Muscle of back (tissue), 13 donors: ENCODE measurements at places on chromosomes 2 and 18. TPM values are rescaled to one million over a fixed set of nuclear protein-coding genes. Genes with fewer than 3 reads are reported as not detected.

The INHBB gene
- 1.1 TPM for polyA plus RNA-seq

The CTAGE1 gene
- polyA plus RNA-seq, result not detected

The IL1R2 gene
- polyA plus RNA-seq, result not detected

The TBR1 gene
- 0.14 TPM for polyA plus RNA-seq

The LYPD1 gene
- polyA plus RNA-seq, result 10.7 TPM

The GPR39 gene
- polyA plus RNA-seq, result not detected

The ASXL3 gene
- polyA plus RNA-seq, result 4.1 TPM

GRCh38 chr2:54514822-54515569, 58.9 kb downstream of the SPTBN1 start:
- no peak for DNase-seq

GRCh38 chr2:118858485-118859156, 11.2 kb upstream of the EN1 start:
- no peak for DNase-seq

DNA sequence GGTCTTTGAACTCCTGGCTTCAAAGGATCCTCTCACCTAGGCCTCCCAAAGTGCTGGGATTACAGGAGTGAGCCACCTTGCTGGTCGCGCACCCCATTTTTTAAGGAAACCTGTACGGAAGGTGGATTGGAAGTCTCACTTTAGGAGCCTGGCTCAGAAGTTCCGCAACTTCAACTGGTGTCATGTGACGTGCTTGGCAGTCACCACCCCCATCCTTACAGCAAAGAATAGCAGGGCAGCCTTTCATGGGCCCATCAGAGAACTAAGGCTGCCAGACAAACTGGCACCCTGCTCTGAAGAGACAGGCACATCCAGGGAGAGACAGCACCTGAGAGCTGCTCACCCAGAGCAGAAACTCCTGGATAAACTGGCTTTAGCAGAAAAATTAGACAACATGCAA, 3.3 kb upstream of the SLC66A2 start:
- DNase-seq, result no peak

DNA sequence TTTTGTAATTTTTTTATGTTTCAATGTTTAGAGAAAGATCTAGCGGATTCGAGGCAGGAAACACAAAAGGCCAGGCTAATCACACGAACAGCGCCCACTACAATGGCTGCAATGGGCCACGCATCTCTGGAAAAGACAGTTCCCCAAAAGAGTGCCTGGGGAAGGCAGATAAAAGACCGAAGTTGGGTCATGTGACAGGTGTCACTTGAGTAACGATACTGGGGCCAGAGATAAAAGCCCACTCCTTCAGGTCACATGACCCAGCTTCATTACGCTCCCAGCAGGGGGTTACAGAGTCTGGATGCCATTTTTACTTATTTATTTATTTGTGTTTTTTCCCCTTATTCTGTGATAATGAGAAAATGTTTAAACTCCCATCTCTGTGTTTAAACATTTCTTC, 95.4 kb downstream of the CDK15 start:
- DNase-seq, result no peak

DNA sequence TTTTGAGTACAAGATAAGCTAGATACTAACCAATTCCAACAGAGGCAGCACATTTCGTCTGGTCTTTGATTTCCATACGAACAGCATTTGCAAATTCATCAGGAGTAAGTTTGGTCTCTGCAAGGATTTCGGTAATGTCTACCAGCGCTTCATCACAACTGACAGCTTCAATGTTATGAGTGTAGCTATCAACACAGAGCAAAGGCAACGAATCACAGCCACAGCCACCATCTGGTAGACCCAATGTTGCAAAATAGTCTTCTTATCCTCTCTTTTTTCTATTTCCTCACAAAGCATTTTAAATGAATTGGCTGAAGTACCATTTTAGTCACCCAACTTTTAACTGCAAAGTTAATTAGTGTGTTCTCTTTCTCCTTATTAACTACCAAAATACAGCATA, 68.3 kb downstream of the REV1 start:
- DNase-seq, result no peak

GRCh38 chr18:5874336-5874735, 21.0 kb downstream of the TMEM200C start:
- no peak for DNase-seq

- DNase-seq, result no peak
Observed at GRCh38 chr2:242038166-242038927, 168.8 kb downstream of the RTP5 start.

DNA sequence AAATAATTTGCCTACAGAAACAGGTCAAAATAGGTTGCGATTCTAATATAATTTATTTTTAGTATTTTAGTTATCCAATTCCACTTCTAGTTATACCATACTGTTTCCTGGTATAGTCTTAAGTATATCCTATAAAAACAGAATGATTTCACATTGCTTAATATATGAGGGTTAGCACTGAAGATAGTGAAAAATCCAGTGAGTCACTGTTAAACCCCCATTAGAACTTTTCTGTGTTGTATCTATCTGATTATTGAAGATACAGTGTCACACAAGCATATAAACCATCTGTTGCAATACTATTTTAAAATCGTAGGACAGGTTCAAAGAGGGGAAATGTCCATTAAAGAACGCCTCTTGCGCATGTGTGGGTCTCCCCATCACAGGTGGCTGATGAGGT, 110.0 kb downstream of the FEZ2 start:
- no peak for DNase-seq

DNA sequence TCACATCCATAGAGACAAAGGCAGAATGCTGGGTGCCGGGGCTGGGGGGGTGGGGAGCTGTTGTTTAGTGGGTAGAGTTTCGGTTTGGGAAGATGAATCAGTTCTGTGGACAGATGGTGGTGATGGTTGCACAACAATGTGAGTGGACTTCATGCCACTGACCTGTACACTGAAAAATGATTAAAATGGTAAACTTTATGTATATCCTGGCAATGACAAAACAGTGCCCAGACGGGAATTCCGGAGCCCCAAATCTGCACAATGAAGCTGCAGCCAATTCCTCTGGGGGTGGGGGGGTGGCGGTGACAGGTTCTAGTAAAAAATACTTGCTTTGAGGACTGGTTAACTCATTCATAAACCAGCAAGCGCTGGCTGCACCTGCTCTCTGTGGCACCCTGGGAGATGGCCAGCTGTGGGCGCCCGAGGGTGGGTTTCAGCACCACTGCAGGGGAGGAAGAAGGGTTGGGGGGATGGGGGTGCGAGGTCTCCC, 81.8 kb upstream of the HPCAL1 start:
- no peak for DNase-seq

DNA sequence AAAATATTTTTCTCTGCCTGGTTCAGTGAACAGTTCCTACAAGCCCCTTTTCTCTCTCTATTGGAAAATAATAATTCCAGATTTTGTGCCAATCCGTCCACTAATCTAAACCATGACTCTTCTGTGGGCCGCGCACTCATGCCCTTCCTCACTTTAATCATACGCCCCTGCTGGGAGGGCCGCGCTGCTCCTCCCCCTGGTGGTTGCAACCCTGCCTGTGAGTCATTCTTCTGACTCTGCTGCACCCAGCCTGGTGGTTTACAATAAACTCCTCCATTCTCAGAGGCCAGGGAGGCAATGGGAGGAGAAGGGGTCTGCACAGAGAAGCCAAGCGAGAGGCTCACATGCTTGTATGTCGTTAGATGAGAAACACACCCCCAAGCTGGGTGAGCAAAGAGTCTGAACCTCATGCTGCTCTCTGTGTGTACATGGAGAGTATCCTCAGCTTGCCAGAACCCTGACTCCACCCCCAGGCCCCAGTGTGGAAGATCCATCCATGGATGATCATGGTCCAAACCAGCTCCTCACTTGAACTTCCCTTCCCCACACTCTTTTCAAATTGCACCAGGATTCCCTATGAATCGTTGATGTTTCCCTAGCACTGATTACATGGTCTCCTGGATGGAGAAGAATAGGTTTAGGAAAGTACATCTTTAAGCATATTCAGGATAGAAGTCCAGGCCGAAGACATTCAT, 228.9 kb downstream of the ANKRD30B start:
- no peak for DNase-seq
